GM12865 (cell line): ENCODE measurements at places on chromosomes 7 and 10.

DNA sequence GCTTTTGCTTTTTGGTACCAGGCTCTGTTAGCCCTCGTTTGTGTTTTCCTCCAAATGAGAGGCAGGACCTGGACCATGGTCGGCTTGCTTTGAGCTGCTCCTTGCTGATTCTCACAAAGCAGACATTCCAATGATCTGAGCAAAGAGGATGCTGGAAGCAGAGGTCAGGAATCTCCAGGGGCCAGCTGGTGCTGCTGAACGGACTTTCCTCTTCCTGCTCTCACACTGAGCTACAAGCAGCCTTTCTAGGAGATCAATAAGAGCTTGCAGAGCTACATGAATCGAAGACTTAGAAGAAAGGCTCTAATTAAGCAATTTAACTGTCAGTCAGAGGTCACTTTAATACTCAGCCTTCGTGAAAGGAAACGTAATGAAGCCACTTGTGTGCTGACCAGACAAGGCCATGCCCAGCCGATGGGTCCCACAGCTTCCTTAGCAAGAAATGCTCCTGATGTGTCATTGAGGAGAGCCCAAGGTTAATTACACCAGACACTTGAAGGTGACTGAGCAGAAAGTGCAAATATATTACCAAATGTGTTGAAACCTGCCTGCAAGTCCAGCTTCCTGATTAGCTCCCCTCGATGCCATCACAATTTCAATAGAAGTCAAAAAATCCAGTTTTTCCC, 151.3 kb upstream of the RSU1 start:
- no peak for DNase-seq

- no peak for DNase-seq
Measured at GRCh38 chr7:41732843-41733306, 30.0 kb upstream of the INHBA start.

DNA sequence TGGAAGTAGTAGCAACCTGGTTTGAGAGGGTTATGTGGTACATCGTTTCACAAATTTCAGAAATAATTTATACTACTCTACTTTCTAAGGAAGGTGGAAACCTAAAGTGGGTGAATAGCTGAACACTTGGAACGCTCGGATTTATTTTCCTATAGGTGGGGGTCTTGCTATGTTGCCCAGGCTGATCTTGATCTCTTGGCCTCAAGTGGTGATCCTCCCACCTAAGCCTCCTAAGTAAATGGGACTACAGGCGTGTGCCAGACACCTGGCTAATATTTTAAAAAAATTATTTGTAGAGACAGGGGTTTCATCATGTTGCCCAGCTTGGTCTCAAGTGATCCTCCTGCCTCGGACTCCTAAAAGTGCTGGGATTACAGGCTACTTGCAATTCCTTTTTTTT, 6.7 kb upstream of the KMT2E start:
- DNase-seq: no peak

- no peak for DNase-seq
Measured at GRCh38 chr7:3066506-3066905, 22.8 kb upstream of the CARD11 start.

DNA sequence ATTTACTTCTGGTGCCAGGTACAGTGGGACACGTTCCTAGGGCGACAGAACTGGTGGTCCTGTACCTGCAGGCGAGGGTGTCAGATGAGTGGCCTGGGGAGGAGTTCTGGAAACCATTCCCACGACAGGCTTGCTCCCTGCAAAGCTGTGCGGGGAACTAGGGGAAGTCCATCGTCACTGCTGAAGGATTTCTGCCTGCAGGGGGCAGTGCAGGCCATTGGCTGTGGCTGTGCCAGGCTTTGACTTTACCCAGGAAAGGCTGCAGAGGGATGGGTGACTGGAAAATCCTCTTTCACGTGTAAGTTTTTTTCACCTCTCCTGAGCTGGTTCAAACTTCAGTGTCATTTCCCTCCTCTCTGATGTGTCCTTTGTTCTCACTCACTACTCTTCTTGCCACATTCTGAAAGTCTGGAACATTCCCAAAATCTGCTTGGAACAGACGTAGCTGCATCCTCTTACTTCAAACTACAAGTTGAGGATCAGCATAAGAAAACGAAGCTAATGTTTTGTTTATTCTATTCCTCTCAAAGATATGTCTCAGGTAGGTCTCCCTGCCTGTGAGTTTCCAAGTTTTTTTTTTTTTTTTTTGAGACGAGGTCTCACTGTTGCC, 126.5 kb downstream of the SH2D4B start:
- DNase-seq: peak; percentile 66

DNA sequence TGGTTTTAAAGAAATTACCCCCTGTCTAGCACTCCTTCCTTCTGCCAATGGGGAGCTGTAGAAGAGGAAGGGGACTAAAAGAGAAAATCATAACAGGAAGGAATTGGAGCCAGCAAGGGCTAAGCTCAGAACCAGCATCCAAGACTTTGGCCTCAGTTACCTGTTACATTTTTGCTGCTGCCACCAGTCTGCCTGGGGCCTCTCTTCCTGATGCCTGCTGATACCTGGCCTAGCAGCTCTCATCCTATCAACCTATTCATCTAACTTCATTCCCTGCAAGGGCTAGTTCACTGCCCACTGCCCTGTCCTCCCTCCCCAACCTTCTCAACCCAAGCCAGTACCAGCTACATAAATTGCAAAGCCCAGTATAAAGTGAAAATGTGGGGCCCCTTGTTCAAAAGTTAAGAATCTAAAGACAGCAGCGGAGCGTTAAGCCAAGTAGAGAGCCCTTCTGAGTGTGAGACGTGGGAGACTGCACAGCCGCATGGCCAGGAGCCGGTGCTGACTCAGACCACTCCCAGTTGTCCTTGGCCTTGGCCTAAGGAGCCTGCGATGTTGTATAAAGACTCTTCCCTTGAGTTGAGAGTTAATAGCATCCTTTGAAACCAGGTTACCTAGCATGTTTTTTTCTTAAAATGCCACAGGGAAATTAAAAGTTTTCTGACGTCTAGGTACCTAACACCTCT, 13.2 kb upstream of the AOC1 start:
- DNase-seq: no peak

GRCh38 chr7:107596881-107597581, 17.0 kb downstream of the BCAP29 start:
- DNase-seq: no peak

GRCh38 chr10:16863766-16864165, 46.5 kb upstream of the RSU1 start:
- DNase-seq: no peak

GRCh38 chr10:96022739-96023138, 20.6 kb upstream of the CCNJ start:
- no peak for DNase-seq

DNA sequence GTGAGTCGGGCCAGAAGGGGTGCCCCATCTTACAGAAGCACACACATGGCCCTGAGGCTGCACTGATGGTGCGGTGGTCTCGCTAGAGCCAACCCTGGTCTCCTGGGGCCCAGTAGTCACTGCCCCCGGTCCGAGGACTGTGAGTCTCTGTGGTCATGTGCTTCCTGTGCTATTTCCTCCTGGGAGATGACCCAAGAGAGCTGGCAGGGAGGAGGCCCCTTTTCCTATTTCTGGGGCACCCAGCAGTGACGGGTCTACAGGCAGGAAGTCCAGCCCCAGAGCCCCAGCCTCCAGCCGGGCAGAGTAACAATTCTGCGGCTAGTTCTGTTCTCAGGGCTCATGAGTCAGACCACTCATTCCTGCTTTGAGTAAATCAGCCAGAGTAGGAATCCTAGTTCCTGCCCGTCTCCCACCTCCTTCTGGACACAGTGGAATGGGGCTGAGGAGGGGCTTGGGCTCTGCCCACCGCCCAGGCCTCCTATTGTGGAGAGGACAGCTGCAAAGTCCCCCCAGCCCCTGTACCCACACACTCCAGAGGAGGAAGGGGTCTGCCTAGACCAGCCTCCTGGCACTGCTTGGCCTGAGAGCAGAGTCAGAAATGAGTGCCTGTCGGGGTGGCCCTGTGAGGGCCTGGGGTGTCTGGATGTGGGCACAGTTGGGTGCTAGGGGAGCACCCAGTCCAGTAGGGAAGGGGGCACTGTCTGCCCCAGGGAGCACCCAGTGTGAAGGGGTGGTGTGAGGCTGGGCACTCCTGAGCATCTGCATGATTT, 80.5 kb upstream of the PPIF start:
- peak; percentile 93 for DNase-seq

DNA sequence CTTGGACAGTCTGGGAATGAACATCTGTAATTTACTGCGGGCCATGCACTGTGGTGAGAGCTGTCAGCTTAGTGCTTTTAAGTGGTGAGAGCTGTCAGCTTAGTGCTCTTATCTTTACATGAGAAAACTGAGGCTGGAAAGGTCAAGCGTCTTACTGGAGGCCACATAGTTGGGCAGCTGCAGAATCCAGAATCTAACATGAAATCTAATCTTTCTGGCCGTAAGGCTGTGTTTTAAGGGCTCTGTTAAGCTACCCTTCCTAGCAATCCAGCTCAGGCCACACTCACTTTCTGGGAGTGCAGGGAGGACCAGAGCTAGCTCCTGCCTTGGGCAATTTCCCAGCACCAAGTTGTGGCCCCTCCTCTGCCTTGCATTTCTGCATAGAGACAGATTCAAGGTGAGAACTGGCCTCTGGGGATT, 70.2 kb downstream of the SORCS3 start:
- DNase-seq: no peak

GRCh38 chr7:37282927-37283326, 165.7 kb downstream of the ELMO1 start:
- no peak for DNase-seq

GRCh38 chr10:110751850-110752249, 107.7 kb downstream of the RBM20 start:
- DNase-seq: peak; percentile 48

- no peak for DNase-seq
Measured at GRCh38 chr10:85614566-85614965, 752.0 kb downstream of the GRID1 start.

- DNase-seq: no peak
Measured at GRCh38 chr10:621981-622740, 67.3 kb downstream of the DIP2C start.

DNA sequence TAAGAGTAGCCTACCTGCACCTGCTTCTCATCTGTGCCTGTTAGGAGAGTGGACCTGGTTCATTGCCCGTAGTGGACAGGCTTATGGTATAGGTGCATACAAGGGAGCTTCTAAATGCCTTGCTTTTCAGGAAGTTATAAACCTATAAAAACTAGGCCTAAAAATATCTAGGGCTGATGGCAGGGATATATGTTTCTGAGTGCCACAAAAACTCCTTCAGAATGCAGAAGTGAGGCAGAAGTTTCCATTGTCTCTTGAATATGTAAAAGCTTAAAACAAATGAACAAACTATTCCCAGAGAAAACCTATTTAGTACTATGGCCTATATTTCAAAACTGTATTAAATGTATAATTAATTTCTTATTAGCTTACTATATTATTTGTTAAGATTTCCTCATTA, 91.8 kb downstream of the RNLS start:
- DNase-seq: no peak

DNA sequence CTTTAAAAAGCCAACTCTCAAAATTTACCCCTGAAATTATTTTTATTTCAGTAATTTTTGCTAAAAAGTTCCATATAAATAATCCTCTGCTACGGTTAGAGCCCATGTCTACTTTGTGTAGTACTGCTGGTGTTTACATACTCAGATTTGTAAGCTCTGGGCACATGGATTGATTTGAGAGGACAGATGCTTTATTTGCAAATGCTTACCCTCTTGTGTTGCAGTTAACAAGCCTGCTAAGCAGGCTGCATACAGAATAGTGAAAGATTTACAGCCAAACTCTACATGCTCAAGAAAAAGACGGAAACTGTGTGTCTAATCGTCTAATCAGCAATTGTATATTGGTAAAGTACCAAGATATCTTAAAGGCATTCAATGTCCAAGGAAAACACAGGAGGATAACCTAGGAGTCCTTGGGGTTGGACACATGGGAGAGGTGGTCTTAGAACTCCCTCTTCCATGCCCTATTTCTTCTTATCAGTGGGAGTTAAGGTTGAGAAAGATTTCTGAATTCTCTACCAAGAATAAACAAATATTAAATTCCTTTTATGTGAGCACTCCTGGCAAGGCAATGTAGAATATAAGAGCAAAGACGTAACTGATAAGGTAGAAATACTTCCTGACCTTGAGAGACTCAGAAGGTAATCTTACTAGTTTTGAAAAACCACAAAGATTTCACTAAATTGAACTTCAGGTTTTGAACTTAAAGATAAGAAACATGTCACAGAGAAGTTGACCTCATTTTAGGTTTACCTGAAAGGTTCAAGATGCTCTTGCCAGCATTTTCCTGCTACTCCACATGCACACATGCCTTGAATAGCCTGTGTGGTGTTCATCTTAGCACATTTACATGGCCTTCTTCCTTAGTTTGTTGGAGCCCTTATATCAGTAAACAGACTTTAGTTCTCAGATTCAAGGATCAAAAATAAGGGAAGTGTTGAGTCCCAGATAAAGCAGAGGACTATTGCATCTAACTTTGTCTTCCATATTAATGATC, 1216.5 kb downstream of the SORCS3 start:
- no peak for DNase-seq

DNA sequence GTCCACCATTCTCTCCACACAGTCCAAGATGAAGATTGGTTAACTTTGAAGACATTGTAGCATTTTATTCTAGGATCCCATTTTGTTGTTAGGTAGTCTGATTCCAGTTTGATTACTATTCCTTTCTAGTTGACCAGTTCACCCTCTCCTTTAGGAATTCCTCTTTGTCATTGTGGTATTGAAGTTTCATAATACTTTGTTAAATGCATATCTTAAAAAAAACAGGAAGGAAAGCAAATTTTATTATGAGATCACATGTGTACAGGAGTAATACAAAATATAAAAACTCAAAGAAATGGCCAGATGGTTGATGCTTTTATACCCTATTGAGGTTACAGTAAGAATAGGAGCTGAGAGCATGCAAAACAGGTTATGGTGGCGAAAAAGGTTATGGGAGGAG, 15.5 kb upstream of the SEMA3C start:
- no peak for DNase-seq

DNA sequence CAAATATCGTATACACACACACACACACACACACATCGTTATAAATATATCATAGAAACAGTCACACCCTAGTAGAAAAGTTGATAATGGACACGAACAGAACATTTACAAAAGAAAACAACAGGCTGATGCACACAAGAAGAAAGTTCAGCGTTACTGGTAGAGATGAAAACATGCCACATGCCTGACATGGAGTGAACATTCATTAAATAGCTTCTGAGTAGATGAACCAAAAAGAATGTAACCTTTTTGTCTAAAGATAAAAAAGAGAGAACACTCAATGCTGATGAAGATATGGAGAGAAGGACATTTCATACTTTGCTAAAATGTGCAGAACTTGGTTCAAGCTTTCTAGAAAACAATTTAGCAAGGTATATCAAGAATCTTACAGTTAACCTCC, 173.4 kb upstream of the KLF14 start:
- DNase-seq: no peak

GRCh38 chr10:72746426-72747363, 54.8 kb downstream of the MCU start:
- DNase-seq: no peak

GRCh38 chr7:83204715-83205114, 42.0 kb upstream of the PCLO start:
- DNase-seq: no peak

GRCh38 chr10:112526139-112526538, 79.1 kb downstream of the VTI1A start:
- peak; percentile 38 for DNase-seq

GRCh38 chr10:5563991-5564536, 39.3 kb downstream of the CALML3 start:
- no peak for DNase-seq

GRCh38 chr10:69757553-69758309, 44.0 kb upstream of the COL13A1 start:
- no peak for DNase-seq

- no peak for DNase-seq
Measured at GRCh38 chr7:98157761-98158160, 51.1 kb downstream of the LMTK2 start.
